ENCODE measurements at places on chromosomes 2 and 18.

DNA sequence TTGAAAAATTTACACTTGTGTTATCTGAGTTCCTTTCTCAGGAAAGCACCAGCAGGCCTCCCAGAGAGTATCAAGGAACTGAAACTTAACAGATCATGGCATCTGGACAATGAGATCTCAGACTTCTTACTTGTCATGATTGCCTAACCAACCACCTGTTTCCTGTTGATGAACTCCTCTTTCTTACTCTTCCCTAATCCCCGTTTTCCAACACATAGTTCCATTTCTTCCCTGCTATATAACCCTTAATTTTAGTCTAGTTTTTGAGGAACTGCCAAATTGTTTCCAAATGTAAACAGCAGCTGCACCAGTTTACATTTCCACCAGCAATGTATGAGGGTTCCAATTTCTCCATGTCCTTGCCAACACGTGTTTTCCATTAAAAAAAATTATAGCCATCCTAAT is 6.1 kb upstream of the FAM171B start:
- no peak for DNase-seq

DNA sequence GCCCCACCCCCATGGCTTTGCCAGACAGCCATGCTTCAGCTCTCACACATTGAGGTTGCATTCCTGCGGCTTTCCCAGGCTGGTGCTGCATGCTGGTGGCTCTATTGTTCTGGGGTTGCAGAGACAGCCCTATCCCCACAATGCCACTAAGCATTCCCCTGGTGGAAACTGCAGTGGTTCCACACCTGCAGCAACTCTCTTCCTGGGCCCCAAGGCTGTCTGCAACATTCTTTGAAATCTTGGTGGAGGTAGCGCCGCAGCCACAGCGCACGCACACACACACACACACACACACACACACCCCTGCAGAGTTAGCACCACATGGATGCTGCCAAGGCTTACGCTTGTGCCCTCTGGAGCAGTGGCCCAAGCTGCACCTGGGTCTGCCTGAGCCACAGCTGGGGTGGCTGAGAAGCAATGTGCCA is 21.4 kb downstream of the SFXN5 start:
- no peak for DNase-seq

GRCh38 chr2:61658841-61659780 is 121.0 kb upstream of the XPO1 start:
- no peak for DNase-seq

DNA sequence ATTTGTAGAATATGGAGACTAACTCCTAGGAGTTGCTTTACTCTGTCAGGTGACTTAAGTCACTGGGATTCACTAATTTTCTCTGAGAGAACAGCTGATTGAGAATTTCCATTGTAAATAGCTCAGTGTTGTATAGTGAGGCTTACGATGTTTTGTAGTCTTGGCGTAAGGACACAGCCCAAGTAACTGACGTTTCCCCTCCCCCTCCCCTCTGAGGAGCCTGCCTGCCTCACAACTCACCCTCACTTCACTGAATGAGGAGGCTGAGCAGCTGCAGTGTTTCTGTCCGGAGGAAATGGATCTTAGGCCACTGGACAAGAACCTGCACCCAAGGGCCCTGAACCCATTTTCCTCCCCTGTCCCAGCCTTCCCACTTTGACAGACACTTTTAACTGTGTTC is 264.6 kb downstream of the PHLPP1 start:
- DNase-seq, result no peak

GRCh38 chr2:233901884-233902283 is 15.3 kb upstream of the TRPM8 start:
- no peak for DNase-seq

GRCh38 chr18:10242936-10243680 is 211.3 kb upstream of the APCDD1 start:
- DNase-seq, result no peak
